ENCODE measurements at places on chromosomes 11 and 22.

GRCh38 chr11:113281052-113281725 is 33.2 kb upstream of the TTC12 start:
- no peak for DNase-seq

- no peak for DNase-seq
These were observed 143.1 kb upstream of the SESN3 start for GRCh38 chr11:95374105-95374504.

DNA sequence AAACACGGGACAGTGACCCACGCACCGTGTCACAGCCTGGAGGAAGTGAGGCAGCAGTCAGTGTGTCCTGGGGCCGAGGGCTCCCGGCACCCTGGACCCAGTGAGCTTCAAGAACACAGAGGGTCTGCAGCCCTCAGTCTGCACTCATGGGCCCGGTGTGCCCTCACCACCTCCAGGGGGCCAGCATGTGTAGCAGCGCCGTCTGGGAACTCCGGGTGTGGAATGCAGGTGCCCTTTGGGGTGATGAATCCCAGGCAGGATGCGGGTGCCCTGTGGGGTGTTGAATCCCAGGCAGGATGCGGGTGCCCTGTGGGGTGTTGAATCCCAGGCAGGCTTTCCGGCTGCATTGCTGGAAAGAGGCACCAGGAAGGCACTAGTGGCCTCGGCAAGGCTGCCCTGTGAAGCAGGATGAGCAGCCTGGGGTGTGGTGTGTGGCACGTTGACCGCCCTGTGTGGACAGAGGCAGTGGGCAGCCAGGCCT is 1399.9 kb downstream of the BRD1 start:
- DNase-seq, result no peak

- no peak for DNase-seq
These were observed 35.7 kb upstream of the UCP3 start for GRCh38 chr11:74044538-74044937.
